ENCODE measurements at places on chromosomes 12 and 14.

DNA sequence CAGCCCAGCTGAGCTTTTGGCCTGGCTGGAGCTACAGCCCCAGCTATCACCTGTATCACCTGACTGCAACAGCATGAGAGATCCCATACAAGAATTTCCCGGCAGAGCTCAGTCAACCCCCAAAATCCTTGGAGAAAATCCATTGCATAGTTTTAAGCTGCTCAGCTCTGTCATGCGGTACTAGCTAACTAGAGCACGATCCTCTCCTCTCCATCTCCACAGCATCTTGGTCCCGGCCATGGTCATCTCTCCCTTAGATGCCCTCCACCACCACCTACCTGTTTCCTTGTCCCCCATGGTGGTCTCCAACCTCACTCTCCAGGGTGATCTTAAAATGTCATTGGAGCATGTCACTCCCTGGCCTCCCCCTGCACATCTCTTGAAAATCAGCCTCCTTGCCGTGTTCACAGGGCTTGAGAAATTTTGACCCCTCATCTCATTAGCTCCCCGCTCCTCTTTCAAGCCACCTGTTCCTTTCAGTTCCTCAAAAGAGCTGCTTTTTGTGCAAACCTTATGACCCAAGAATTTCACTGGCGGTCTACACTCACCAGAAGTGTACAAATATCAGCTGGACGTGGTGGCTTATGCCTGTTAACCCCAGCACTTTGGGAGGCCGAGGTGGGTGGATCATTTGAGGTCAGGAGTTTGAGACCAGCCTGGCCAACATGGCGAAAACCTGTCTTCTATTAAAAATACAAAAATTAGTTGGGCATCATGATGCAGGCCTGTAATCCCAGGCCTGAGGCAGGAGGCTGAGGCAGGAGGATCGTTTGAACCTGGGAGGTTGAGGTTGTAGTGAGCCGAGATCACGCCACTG is 8.1 kb upstream of the CLMN start:
- DNase-seq: no peak

DNA sequence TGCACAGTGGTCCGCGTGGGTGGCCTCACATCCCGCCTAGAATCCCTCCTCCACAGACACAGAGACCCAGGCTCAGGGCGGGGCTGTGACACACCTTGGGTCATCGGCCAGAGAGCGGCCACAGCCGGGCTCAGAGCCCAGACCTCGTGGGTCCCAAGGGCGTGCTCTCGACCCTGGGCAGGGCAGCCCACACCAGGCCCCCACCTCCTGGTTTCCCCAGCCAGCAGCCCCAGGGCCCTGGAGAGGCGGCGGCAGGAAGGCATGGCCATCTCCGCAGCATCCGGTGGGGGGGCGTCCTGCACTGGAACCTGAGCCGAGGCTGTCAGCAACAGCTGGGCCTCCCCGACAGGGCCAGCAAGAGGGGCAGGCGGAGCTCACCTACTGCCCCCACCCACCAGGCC is 15.2 kb downstream of the JAG2 start:
- DNase-seq: no peak

DNA sequence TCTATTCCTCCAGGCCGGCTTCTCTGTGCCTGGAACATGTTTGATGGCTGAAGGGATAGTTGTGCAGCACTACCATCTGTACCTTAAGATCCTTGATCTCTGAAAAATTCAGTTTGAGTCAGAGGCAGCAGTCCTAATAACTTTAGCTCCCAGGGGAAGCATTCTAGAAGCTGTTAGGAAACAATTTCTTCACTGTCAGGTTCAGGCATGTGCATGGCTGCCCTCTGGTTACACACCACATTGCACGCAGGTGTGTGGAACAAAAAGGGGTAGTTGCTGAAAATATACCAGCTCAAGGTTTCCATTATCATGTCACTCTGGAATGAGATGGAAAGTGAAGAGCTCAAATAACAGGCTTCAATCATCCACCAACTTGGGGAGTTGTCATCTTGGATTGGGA is 80.1 kb downstream of the CHST11 start:
- DNase-seq: no peak

DNA sequence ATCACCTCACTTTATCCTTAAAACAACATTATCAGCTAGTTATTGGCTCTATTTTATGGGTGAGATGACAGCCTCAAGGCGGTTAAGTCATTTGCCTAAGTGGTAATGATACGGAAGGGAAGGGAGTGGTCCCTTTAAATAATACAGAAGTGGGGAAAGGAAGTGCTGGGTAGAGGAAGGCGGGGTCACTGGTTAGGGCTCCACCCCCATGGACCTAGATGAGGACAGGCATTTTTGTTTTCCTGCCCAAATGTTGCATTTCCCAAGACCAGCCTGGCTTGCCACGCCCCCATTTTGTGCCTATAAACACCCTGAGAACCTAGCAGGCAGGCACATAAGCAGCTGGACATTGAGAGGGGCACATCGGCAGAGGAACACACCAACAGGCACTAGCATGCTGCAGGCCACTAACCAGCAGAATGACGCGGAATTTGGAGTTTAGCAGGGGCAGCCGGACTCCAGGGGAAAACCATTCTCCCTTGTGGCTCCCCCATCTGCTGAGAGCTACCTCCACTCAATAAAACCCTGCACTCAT is 100.9 kb downstream of the EPS8 start:
- no peak for DNase-seq

DNA sequence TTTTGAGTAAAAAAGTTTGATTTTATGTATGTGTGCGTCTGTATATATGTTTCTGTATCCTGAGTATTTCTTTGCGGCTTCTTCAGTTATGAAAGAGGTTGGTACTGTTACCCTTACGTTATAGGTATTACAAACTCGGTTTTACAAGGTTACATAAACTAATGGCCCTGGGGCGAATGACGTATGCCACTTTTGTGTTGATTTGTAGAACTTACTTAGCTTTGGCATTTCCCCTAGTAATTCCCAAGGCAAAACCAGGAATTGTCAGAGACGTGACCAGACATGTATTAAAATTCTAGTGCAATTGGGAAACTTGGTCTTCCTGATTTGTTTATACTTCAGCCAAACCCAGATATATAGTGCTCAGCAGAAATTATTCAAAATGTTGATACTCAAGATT is 93.3 kb downstream of the DUSP16 start:
- DNase-seq: no peak

GRCh38 chr12:104823985-104824461 is 134.1 kb downstream of the SLC41A2 start:
- no peak for DNase-seq

DNA sequence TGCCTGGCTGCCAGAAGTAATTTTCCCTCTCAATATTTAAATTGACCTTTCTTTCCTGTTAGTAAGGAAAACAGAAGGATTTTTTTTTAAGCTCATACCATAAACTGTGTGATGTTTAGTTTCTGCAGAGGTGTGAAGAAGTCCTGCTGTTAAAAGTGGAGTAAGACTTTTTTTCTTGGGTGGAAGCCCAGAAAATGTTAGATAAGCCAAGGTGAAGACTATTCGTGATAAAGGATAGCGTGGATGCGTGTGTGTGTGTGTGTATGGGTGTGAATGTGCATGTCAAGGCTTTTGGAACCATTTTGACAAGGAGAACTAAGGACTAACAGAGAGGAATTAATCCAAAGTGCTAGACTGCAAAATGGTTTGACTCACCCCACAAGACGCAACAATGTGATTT is 152.9 kb upstream of the SEL1L start:
- DNase-seq: no peak

DNA sequence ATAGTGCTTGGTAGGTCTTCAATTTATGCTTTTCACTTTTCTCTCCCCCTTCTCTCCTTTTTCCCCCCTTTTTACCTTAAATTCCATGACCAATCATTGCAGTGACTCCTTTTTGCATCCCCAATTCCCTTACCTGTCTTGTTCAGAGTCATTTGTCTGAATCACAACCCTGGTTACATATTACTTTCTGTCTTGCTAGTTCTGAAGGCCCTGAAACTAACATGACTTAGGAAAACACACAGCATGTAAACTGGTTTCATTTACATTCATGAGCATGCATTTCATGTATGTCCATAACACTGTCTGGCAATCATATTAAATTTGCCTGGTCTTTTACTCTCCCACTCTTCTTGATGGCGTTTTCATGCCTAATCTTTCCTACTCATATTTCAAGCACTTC is 20.3 kb upstream of the FOXG1 start:
- DNase-seq: no peak

GRCh38 chr14:34580381-34580780 is 40.9 kb upstream of the EAPP start:
- no peak for DNase-seq

DNA sequence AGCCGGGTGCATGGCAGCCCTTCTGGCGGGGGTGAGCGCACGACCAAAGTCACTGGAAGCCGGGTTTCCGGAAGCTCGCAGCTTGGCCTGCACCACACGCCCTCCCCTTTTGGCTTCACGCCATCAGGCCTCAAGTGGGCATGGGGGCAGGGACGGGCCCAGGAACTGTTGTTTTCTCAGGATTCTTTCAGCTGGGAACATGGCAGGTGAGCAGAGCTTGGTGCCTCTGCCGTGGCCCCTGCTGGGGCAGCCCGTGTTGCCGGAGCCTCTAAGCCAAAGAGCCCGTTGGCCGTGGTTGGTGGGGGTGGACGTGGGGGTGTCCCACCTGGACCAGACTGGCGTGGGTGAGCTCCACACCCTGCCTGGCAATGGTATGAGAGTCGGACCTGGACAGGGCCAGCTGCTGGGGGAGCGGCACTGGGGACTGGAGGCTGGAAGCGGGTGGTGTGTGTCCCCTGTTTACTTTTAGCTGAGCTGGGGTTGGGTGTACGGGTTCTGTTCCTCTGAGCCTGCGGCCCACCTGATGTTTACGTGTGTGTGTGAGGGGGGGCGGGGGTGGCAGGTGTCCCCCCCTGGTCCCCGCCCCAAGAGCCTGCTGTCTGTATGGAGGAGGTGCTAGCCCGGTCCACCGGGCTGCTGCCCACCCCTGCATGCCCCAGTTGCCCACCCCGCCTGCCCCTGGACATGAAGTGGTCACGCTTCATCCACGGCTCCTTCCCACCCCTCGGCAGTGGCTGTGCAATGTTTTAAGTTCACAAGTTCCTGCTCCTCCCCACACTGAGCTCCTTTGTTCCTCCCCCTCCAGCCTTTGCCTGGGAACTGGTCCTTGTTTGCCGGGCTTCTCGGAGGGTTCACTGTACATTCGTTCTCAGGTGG is 28.7 kb upstream of the PLD4 start:
- no peak for DNase-seq

DNA sequence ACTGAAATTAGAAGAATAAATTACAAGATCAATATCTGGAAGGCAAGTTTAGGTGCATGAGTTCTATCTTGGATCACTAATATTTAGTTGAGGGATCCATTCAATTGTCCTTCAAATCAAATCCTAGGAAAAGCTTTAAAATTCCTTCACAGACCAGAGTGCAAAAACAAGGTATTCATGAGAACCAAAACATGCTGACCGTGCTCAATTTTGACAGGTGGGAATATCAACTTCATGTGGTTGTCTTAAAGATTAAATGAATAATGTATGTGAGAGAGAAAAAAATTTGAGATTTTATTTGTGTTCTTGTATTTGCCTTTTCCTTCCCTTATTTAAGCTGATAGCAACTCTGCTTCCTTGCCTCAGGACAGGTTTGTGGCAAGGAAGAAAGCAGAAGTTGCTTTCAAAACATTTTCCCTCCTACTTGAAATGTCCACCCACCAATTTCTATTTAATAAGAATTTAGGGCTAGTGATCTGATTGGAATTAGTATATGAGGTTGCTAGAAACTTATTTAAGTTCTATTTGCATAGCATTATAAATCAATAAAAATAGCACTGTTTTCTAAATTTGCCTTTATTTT is 4.9 kb upstream of the PPP1R12A start:
- no peak for DNase-seq

- no peak for DNase-seq
Observed at GRCh38 chr14:102282751-102283465, 22.1 kb downstream of the MOK start.

DNA sequence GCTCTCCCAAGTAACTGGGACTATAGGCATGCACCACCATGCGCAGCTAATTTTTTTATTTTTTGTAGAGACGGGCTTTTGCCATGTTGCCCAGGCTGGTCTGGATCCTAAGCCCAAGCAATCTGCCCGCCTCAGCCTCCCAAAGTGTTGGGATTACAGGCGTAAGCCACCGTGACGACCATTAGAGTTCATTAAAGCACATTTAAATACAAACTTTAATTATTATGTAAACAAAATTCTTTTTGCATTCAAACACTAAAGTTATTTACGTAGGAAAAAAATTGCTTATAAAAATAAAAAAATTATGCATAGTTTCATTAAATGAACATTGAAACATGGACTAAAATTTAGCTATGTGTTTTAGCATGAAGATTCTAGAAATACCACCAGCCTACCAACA is 7.2 kb downstream of the RPAP3 start:
- DNase-seq: no peak

DNA sequence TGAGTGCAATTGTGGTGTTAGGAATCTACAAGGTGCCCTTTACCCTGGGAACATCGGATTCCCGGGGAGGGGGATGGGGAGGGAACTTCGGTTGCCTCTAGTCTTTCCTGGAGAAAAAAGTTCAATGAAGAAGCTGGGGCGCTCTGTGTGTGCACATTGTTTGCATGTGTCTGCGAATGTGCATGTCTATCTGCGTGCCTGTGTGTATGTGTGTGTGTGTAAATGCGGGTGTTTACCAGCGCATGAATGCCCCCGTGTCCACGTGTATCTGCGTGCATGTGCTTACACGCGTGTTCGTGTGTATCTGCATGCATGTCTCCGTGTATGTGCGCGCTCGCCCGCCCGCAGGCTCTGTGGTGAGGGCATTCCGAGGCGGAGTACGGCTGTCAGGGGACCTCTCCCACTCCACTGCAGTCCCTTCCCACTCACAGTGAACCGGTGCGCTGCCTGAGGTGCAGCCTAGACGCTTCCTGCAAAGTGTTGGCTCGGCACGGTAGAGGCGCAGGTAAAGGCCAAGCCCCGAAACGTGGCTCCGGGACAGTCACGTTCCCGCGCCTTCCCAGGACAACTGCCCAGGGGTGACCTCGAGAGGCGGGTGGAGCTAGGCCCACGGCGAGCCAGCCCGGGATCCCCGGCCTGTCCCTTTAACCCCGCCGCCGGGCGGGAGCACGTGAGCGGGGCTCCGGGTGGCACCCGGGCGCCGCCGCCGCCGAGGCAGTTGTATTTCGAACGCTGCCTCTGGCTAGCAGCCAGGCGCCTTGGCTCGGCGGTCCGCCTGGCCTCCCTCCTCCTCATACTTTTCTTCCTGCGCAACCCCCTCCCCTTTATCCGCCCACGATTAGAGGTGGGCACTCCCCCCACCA is 539 bp upstream of the HMGA2 start:
- no peak for DNase-seq

- no peak for DNase-seq
Observed at GRCh38 chr12:131818821-131819585, 9.2 kb upstream of the MMP17 start.

DNA sequence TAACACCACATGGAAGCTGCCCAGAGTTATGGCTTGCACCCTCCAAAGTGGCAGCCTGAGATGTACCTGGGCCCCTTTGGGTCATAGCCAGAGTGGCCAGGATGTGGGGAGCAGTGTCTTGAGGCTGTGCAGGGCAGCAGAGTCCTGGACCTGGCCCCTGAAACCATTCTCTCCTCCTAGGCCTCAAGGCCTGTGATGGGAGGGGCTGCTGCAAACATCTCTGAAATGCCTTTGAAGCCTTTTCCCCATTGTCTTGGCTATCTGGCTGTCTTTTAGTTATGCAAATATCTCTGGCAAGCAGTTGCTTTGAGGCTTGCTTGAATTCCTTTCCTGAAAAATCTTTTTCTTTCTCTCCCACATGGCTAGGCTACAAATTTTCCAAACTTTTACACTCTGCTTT is 356.5 kb downstream of the DAD1 start:
- DNase-seq: no peak

GRCh38 chr14:104246401-104247335 is 108.3 kb downstream of the KIF26A start:
- no peak for DNase-seq
